ENCODE measurements at places on chromosomes 13 and 19.

GRCh38 chr19:47057328-47057727 is 8.9 kb upstream of the TMEM160 start:
- DNase-seq: no peak

DNA sequence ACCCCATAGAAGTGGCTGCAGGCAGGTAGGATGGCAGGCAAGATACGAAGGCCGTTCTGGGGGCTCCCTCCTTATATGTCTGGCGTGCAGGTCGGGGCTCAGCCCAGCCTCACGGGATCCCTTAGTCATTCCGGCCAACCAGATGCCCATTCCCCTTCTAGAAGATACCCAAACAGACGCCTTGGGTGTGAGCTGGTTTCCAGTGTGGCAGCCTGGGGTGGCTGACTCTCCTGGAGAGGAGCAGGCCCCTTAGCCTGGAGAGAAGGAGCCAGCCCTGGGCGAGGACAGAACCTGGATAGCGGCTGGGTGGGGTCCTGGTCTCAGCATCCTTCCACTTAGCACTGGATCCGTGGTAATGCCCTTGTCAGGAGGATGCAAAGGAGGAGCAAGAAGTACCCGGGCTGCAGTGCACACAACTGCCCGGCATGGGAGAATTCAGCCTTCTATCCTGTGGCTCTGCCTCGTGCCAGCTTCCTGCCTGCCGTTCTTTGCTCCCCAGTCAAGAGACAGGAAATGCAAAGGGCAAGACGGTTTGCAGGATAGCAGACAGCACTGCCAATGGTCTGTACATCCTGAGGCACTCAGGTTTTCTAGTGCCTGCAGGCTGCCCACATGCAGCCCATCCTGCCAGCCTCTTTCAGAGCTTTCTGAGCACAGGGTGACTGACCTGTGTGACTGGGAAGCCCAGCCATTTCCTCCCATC is 56.7 kb upstream of the WASF3 start:
- no peak for DNase-seq

DNA sequence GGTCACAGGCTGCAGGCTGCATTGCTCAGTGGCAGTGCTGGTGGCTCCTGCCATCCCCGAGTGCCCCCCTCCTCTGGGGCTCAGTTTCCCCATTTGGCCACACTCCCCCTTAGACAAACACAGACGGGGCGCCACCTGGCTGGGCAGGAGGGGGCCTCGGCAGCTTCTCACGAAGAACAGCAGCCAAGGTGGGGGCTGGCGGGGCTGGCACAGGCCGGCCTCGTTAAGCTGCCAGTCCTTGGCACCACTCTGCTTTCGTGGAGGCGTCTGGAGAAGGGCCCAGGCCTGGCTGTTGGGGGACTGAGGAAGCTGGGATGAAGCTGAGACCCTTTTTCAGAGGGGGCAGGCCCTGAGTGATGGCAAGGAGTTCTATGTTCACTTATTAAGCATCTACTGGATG is 3.7 kb upstream of the ZNRF4 start:
- no peak for DNase-seq

DNA sequence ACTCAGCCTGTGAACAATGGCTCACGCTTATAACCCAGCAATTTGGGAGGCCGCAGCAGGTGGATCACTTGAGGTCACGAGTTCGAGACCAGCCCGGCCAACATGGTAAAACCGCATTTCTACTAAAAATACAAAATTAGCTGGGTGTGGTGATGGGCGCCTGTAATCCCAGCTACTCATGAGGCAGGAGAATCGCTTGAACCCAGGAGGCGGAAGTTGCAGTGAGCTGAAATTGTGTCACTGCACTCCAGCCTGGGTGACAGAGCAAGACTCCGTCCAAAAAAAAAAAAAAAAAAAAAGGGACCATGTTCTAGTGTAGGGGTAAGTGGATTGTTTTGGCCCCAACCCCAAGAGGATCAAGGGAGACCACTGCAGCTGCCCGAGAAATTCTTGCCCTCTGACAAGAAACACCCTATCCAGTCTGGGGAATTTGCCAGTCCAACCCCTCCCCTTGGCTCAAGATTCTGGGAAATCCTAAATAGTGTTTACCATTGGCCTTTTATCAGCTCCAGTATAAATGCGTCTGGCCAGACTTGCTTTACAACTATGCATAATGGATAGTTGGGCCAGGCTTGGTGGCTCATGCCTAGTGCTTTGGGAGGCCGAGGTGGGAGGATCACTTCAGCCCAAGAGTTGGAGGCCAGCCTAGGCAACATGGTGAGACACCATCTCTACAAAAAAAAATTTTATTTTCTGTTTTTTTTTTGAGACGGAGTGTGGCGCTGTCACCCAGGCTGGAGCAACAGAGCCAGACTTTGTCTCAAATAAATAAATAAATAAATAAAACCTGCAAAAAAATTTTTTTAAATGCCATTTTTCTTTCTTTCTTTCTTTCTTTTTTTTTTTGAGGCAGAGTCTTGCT is 5.1 kb upstream of the DHDH start:
- DNase-seq: no peak

DNA sequence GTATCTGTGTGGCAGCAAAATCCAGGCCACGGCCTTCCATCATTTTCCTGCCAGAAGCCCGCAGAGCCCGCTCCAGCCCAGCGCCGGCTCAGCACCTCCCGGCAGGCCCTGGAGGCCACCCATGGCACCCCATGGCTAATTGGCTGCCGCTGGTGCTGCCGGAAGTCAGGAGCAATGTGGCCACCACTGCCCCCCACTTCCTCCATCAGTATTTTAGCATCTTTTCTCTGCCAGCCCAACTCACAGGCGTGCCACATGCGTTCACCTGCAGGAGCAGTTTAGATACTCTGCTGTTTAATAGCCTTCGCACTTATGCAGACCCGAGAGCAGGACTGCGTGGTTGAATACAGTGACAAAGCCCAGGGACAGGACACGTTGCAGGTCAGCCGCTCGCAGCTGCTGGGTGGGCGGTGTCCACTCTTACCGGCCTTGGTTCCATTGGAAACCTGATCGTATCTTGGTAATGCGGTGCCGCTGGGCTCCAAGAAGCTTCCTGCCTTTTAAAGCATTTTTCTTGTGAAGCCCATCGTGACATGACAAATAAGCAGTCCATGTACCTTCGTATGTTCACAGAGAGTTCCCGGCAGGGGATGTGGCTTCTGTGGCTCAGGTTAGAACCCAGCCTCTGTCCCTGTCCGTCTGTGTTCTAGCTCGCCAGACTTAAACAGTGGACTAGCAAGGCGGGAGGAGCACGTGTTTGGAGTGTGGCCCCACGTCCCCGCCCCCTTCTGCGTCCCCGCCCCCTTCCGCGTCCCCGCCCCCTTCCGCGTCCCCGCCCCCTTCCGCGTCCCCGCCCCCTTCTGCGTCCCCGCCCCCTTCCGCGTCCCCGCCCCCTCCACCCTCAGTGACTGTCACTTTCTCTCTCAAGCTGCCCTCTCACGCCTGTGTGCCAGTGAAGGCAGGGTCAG is 162.0 kb upstream of the SOX1 start:
- DNase-seq: no peak

DNA sequence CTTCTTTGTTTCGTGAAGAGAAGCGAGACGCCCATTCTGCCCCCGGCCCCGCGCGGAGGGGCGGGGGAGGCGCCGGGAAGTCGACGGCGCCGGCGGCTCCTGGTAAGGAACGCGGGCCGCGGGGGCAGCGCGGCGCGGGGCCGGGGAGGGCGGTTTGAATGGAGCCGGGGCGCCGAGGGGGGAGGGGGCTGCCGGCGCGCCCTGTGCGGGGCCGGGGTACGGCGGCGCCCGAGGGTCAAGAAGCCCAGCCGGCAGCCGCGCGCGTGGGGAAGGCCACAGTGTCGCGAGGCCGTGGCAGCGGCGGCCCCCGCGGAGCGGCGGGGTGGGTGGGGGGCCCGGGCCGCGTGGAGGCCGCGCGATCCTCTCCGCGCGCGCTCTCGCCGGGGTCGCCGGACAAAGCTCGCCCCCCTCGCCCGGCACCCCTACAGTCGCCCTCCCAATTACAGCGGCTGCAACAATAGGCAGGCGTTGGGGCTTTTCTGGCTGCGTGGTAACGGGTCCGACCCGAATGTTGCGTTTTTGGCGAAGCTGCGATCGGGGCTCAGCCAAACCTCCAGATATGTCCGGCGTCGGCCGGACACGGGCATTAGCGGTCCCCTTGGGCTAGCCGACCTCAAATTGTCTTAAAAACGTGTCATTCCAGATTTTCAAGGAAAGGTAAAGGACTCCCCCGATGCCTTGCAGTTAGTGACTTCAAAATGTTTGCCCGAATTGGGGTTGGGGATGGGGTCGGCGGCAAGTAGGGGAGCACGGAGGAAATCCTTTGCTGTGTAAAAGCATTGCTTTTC is 437 bp downstream of the SMARCA4 start:
- DNase-seq: no peak

DNA sequence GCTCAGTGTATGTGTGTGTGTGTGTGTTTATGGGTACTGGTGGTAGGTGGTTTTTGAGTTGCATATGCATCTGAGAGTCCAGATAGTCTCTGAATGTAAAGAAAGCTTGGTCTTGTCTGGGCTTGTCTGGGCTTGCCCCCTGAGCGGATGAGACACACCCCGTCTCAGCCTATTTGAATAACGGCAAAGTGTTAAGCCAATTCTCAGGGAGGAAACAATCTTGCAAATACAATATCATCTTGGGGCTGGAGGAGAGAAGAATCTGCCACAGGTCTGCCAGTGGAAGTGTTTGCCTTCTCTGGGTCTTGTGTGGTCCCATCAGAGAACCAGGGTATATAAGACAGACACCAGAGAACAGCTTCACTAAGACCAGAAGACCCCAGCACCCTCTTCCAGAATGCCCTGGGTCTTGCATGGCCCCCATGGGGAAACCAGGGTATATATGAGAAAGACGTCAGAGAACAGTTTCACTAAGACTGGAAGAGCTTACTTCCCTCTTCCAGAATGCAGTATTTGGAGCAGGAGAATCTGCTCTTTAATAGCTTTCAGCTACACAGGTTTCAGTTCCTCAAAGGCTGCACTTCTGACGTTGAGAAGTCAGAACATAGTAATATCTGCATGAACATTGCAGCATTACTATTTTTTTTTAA is 13.3 kb downstream of the CD70 start:
- DNase-seq: no peak
